Tibial nerve (tissue), 4 donors: ENCODE measurements at places on chromosomes 12 and 14.

DNA sequence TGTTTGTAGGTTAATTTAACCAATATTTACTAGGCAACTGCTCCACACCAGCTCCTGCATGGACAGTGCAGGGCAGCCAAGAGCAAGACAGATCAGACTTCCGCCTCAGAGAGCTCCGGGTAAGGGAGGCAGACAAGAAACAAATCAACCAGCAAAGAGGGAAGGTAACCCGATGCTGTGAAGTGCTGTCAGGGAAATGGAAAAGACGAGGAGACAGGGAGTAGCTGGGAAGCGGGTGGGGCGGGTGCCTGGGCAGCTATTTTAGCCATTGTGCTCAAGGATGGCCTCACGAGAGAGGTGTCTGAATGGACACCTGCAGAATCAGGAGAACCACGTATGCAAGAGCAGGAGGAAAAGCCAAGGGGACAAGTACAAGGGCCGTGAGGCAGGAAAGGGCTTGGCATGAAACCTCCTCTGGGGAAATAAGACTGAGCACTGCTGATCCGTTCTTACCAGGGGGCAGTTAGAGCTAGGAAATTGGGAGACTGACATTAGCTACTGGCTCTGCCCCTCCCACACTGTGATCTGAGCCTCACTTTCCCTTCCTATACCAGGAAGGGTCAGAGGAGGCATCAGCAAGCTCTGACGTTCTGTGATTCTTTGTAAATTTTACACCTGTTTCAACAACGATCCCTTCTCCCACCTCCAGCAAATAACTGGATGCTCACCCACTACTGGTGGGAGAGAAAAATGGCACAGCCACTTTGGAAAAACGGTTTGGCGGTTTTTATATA is 6.5 kb upstream of the TMEM119 start:
- DNase-seq: no peak

DNA sequence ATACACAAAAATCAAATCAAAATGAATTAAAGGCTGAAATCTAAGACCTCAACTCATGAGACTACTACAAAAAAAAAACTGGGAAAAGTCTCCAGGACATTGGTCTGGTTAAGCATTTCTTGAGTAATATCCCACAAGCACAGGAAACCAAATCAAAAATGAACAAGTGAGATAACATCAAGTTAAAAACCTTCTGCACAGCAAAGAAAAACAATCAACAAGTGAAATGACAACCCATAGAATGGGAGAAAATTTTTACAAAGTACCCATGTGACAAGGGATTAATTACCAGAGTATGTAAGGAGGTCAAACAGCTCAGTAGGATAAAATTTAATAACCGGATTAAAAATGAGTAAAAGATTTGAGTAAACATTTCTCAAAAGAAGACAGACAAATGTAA is 338.7 kb downstream of the SLC16A7 start:
- DNase-seq: no peak

GRCh38 chr12:122749569-122750332 is 2.9 kb upstream of the DENR start:
- DNase-seq: no peak

DNA sequence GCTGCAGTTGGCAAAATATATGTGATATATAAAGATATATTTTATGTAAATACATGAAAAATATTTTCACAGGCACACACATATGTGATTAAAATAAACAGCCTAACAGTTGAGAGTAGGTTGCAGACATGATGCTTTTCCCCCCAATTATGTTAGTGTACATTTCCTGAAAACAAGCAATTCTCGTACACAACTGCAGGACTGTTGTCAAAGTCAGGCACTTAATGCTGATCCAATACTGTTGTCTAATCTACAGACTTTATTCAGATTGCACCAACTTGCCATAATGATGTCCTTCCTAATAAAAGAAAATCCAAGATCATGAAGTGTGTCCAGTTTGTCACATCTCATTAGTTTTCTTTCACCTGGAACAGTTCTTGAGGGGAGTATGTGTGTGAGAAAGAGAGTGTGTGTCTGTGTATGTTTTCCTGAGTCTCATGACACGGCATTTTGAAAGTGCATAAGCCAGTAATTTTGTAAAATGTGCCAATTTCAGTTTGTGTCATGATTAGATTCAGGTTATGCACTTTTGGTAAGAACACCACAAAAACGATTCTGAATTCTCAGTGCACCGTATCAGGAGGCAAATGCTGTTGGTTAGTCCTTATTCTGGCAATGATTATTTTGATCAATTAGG is 16.5 kb upstream of the SEL1L start:
- no peak for DNase-seq

DNA sequence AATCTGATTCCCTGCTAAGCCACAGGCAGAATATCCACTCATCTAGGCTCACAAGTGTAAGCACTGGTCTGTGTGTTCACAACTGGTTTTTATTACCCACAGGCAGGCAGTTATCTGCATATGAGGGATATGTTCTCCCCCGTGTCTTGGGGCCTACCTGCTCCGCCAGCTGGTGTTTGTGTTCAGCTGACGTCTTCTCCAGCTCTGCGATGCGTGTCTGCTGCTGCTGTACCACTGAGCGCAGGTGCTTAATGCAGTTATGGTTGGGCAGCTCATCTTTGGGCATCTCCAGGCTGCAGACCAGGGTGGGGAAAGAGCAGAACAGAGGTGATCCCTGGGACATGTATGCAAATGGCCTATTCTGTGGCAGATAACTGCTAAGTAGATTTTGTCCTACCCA is 13.7 kb downstream of the RNF41 start:
- no peak for DNase-seq

DNA sequence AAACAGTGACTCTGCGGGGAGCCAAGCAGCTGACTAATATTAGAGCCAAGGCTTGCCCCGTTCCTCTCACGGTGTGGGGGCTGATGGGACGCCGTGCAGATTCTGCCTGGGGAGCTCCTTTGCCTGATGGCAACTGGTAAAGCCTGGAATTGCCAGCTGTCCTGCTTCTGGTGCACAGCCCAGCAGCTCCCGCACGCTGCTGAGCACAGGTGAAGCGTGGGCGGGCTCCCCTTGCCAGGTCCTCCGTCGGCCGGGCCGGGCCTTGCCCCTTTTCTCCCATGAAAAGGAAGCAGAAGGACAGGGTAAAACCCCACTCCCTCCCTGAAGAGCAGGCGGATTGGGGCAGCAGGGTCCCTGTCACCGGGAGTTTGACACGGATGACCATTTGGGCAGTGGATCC is 79.0 kb downstream of the WDR20 start:
- no peak for DNase-seq

DNA sequence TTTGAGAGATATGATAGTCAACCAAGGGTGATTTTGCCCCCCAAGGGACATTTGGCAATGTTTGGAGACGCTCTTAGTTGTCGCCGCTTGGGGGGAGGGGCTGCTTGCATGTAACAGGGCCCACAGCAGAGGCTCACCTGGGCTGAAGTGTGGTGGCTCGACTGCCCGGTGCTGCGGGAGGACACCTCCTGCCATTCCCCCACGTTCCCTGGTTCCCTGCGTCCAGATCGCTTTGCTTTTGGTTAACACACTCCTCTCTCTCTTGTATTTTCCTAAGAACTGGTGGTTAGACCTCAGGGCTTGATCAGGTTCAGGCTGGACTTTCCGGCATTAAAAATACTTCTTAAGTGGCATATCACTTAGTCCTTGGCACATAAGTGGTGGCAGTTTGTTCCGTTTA is 18.9 kb downstream of the PPP2R5C start:
- no peak for DNase-seq

- no peak for DNase-seq
Observed at GRCh38 chr14:70671652-70672644, 30.2 kb downstream of the TTC9 start.

- no peak for DNase-seq
Observed at GRCh38 chr14:55847766-55848165, 267.8 kb downstream of the KTN1 start.

DNA sequence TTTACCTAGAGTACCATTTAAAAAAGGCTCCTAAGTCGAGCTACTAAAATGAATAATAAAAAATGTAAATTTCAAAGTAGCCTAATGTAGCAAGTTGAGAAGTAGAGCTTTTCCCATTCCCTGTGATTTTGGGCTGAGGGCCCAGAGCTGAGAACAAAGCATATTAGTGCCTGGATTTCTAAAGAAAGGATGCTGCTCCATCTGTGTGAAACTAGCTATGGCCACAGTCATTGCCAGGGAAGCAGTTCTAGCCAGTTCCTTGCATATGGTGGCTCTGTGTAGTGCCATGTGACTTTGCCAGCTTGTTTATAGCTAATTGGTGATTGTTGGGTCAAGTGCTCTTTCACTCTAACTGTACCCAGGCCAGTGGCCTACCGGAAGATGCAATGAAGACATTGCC is 20.4 kb upstream of the FBXO33 start:
- DNase-seq: no peak

DNA sequence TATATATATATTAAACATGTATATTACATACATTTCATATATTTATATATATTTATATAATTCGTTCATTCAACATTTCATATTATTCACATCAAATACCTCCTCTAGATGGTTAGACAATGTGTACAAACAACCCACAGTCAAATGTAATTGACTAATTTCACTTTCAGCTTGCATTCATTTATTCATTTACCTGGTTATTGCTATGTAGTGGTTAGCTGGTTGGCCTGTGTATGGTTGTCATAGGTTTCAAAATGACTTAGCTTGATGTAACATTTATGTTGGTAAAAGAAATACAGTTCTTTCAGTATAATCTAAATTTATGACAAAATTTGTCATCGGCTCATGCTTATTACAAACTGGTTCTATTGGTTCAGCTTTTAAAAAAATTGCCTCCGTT is 389 bp downstream of the OR4K13 start:
- DNase-seq: no peak

GRCh38 chr12:12331244-12331771 is 18.7 kb downstream of the MANSC1 start:
- DNase-seq: no peak

GRCh38 chr12:65015850-65016249 is 105.3 kb downstream of the WIF1 start:
- DNase-seq: no peak

GRCh38 chr14:52299692-52300278 is 14.3 kb upstream of the PTGER2 start:
- no peak for DNase-seq

GRCh38 chr12:61757831-61758505 is 502.2 kb upstream of the USP15 start:
- no peak for DNase-seq

GRCh38 chr12:104456417-104456949 is at the start of gene CHST11:
CHST11 (plus strand) TSS chr12:104456948.
- peak; percentile 63 for DNase-seq

DNA sequence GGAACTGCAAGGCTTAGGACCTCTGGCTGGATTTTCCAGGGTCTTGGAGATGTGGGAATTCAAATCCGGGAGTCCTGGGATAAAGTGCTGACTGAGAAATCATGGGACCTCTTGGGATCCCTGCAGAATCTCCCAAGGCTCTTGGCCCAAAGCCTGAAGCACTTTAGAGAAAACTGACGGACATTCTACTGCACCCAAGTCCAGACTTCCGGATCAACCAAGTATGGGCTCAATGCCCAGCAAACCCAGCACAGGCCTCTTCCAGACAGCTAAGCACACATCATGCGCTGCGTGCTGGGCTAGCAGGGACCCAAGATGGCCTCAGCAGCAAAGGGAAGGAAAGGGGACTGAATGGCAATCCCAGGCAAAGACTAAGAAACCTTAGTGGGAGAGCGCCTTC is 85.0 kb downstream of the ACTN1 start:
- DNase-seq: no peak

- DNase-seq: no peak
Observed at GRCh38 chr12:100904270-100904669, 109.7 kb downstream of the ANO4 start.

- no peak for DNase-seq
Observed at GRCh38 chr12:39846304-39846703, 226.7 kb upstream of the ABCD2 start.
